ENCODE measurements at places on chromosomes 13 and 19.

- DNase-seq: no peak
These were observed 503.9 kb downstream of the GPC5 start for GRCh38 chr13:91902291-91902690.

DNA sequence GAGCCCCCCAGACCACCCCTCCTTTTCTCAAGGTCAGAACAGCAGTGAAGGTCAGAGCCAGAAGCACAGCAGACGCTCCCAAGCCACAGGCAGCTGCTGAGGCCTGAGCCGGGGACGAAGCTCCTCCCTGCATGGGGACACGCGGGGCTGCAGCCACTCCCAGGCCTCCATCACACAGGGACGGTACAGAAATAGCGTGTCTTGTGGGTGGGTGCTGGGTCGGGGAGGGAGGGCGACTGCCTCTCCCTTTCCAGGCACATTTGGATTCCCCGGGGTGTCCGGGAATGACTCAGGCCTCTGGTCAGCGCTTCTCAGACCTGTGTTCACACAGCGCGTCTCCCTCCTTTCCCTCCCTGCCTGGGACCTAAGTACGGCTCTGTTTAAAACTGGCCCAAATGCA, 33.2 kb downstream of the RASA3 start:
- peak; percentile 70 for DNase-seq

DNA sequence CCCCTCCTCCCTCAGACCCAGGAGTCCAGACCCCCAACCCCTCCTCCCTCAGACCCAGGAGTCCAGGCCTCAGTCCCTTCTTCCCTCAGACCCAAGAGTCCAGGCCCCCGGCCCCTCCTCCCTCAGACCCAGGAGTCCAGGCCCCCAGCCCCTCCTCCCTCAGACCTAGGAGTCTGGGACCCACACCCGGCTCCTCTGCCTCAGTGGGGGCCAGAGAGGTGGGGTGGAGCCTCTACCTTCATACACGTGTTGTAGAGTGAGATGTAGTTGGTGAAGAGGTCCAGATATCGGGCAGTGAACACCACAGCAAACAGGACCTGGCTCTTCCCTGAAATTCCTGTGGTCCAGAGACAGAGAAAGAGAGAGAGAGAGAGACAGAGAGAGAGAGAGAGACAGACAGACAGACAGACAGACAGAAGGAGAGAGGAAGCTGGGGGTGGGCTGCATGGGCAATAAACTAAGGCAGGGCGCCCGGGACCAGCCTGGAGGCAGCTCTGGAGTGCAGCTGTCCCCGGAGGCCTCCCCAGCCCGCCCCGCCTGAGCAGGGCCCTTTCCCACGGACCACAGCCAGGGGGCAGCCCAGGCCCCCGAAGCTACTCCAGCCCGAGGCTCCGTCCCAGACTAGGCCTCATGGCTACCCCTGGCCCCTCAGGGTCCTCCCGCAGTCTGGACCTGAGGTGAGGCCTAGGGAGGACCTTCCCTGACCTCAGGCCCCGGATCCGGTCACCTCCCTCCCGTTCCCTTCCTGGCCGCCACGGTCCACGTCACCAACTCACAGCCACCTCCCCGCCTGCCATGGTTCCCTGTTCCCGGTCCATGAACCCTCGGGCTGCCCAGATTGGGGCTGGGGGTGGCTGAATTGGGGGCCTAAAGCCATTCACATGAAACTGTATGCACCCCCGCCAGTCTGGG, 907 bp downstream of the KDELR1 start:
- DNase-seq: no peak

DNA sequence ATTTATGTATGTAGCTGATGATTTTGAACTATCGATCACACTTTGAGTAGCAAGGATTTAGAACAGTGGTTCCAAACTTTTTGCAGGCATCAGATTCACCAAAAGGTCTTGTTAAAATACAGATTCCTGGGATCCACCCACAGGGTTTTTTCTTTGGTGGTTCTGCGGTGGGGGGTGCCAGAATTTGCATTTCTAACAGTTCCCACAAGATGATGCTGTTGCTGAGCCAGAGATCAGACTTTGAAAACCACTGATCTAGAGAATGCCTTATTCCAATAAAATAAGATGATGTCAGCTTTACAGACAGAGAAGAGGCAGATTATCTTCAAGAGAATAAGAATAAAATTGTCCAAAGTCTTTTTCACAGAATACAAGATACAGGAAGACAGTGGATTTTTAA, 80.9 kb upstream of the SHISA2 start:
- DNase-seq: no peak

- DNase-seq: no peak
These were observed 98.5 kb downstream of the C1QTNF9 start for GRCh38 chr13:24407844-24408243.

- no peak for DNase-seq
These were observed 46.7 kb downstream of the NOTCH3 start for GRCh38 chr19:15154002-15154612.

GRCh38 chr19:1521636-1522035, 2.2 kb upstream of the PLK5 start:
- no peak for DNase-seq

GRCh38 chr13:41562083-41562482, 104.7 kb downstream of the RGCC start:
- DNase-seq: peak; percentile 81

- DNase-seq: no peak
These were observed 17.9 kb downstream of the DOCK9 start for GRCh38 chr13:98959786-98960605.

DNA sequence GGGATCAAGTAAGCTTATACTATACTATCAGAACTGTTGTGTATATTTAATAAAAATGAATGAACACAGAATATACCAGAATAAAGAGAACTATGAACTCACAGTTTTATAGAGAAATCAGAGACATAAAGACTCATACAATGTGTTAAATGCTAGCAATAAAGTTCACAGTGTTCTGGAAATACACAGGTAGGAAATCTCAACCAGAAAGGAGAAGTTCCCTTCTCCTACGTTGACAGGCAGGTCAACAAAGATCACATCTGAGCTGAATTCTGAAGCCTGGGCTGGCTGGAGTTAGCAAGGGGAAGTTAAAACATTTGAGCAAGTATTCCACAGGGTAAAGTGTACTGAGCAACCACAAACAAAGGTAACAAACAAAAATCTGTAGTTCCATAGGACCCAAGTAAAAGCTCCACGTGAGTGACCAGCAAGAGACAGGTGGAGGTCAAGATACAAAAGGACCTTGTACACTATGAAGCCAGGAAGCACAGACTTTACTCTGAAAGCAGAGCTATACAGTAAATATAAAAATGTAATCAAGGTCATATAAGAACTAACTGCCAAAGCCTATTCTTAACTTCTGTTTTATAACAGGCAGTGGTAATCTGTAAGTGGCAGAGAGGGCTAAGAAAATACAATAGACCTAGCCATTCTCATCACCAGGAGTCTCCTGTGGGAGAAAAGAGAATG, 13.0 kb downstream of the FBXL3 start:
- no peak for DNase-seq

GRCh38 chr13:27038323-27038722, 133.3 kb downstream of the USP12 start:
- no peak for DNase-seq

GRCh38 chr19:45195764-45196163, 17.2 kb downstream of the BLOC1S3 start:
- no peak for DNase-seq

- DNase-seq: no peak
These were observed 38.7 kb downstream of the C13orf46 start for GRCh38 chr13:113935001-113935844.

DNA sequence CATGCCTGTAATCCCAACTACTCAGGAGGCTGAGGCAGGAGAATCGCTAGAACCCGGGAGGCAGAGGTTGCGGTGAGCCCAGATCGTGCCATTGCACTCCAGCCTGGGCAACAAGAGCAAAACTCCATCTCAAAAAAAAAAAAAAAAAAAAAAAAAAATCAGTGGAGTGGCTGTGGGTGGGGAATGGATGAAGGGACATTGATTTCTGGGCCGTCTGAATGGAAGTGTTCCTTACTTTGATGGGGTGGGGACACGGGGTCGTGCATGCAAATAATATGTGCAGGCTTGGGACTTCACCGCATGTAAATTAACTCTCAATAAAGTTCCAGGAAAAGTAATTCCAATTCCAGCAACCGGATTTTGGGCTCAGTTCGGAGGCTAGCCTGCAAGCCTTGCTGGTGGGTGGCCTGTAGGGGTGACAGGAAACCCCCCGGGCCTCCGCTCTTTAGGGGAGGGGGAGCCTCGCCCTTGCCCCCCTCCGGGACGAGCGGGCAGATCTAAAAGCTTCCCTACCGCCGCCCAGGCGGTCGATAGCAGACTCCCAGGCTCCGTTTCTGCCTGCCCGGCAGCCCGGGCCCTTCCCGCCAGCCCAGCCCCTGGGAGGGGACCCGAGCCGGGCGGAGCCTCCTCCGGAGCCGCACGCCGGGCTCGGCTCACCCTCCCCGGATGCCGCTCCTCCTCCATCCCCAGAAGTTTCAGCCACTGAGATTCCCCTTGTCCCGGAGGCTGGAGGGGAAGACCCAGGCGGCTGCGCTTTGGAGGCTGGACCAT, 48.0 kb upstream of the ADGRE5 start:
- no peak for DNase-seq

GRCh38 chr13:89227356-89227755, 1556.2 kb downstream of the SLITRK5 start:
- no peak for DNase-seq

DNA sequence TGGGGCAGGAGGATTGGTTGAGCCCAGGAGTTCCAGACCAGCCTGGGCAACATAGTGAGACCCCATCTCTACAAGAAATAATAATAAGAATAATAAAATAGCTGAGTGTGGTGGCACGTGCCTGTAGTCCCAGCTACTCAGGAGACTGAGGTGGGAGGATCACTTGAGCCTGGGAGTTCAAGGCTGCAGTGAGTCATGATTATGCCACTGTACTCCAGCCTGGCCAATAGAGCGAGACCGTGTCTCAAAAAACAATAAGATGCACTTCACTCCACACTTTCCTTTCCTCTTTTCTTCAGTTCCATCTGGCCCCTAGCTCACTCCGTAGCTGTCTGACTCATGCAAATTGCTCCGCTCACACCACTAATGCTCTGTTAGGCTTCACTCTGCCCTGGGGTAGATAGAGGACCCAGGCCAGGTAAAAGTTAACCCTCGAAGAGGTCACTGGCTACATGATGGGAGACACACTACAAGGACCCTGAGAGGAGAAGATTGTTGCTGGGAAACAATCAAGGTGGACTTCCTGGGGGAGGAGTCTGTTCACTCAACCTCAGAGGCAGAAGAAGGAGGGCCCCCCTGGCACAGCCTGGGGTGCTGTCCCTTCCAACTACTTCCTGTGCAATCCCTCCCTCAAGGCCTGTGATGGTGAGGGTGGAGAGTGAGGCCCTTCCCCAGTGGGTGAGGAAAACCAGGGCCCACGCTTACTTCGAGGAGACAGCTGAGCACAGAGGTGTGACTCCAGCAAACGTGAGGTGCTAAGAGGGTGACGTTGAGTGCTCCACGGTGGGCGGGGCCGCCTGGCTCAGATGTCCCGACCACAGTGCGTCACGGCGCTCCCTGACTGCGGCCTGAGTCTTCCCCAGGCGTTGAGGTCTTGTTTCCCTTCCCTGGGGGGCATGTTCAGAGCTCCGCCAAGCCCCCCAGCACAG, 8.8 kb upstream of the TNFSF9 start:
- DNase-seq: no peak

DNA sequence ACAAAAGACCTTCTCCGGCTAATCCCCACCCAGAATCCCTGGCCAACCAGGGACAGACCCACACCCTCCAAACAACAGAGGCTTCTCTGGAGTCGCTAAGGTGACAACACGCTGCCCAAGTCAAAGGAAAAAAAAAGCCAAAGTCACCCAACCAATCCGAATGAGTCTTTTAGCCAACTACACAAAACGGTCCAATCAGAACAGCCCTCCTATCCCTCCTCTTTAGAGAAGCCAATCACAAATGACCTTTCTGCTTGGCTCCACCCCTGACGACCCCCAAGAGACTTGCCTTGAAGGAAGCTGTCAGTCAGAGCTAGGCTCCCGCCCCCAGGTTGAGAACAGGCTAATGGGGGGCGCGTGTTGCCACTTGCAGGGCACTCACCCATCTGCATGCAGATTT, 6.6 kb upstream of the FBXW9 start:
- no peak for DNase-seq

- DNase-seq: no peak
These were observed 10.3 kb downstream of the SERP2 start for GRCh38 chr13:44383945-44384344.

GRCh38 chr13:35826626-35827254, 304.4 kb downstream of the DCLK1 start:
- DNase-seq: no peak

Data from AG04450 (cell line).